ENCODE measurements at places on chromosomes 12 and 14.

DNA sequence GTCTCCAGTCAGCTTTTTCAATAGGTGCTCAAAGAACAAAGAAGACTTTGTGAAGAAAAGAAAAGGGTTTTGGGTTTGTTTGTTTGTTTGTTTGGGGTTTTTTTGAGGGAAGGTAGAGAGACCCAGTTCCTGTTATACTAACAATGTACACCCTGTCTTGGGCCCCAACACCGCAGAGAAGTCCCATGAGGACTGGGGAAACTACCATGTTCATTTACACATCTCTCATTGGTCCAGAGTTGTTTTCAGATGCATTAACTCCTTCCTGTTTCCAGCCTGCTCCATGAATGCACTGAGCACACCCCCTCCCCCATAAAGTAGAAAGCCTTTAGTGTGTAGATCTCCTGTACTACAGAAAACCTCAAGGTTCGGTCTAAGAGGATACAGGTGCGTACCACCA is 51.1 kb upstream of the SLC8A3 start:
- DNase-seq: no peak

DNA sequence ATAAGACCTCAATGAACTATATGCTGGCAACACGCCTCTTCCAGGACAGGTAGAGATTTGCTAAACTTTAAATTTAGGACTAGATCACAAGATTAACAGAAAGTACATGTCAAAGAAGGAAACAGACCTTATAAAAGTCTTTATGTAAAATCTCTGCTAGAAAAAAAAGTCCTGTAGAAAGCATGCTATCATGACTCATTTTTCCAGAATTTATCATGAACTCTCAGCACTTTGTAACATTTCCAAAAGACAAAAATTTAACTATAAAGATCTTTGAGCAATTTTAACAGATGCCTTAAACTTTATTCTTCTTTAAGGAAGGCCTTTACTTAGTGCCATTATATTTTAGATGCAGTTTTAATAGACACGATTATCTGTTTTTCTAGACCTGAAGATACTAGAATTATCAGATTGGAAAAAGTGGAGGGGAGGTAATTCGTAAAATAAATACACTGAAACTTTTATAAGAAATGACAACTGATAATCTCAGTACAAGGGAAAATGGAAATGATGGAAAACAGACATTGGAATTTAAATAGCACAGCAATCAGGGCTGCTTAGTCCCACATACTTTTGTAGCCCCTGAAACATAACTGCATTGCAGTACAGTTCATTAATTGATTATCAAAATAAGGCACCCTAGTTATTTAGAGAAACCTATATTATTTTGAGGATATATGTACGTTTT is 92.0 kb downstream of the TTLL5 start:
- no peak for DNase-seq

DNA sequence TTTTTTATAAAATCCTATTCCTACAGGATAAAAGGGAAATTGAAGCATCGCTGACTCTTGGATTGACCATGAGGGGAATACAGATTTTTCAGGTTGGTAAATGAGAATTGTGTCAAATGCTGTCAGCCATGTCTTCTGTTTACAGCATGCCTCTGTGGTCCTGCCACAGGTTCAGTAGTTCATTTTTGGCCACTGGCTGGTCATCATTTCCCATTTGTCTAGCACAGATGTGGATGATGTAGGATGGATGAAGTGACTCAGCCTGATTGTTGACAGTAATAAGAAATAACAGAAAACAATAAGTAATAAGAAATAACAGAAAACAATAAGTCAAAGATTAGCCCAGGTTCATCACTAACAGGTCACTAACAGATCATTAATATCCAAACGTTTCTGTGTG is 59.8 kb downstream of the FRMD6 start:
- no peak for DNase-seq

- no peak for DNase-seq
These were observed 466 bp downstream of the SAV1 start for GRCh38 chr14:50667684-50667995.

GRCh38 chr12:122203301-122204166 is at the start of gene B3GNT4:
B3GNT4 (plus strand) TSS chr12:122203709; CDS start chr12:122204619, 910 bp downstream.
- peak; percentile 67 for DNase-seq

DNA sequence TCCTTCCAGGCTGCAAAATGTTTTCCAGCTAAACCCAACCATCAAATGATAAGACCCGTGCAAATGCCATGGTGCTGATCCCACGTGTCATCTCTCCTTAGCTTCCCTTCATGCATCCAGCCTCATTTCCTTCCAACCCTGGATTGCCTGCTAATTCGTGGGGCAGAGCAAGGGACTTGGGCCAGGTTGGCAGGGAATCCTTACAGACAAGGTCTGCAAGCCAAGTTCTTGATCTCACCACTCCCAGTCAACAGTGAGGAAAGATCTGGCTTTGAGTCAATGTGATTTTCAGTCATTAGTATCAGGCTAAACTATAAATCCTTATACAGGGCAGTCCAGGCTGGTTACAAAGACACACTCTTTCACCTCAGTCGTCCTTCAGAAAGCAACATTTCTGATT is 150.9 kb downstream of the ANO2 start:
- no peak for DNase-seq

DNA sequence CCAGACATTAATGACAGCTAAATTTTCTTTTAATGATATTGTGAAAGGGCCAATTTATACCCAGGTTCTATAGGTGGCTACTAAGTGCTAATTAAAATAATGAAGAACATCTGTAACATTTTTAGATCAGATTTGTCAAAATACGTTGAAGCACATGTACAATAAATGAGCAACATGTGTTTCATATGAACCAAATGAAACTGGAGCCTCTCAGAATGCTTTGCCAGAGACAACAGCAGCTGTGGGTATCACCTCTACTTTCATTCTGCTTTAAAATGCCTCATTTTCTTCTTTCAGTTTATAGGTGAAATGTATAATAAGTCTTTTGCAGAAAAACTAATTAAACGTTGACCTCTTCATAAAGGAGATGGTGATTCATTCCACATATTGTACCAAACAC is 26.1 kb upstream of the MYF6 start:
- DNase-seq: no peak

GRCh38 chr12:111557271-111558106 is 41.6 kb downstream of the ATXN2 start:
- no peak for DNase-seq

GRCh38 chr12:76265424-76266180 is 82.6 kb downstream of the BBS10 start:
- no peak for DNase-seq
